ENCODE measurements at places on chromosomes 13 and 19.
A peak's percentile ranks its signal among the peaks of the same experiment; 100 is the strongest.

DNA sequence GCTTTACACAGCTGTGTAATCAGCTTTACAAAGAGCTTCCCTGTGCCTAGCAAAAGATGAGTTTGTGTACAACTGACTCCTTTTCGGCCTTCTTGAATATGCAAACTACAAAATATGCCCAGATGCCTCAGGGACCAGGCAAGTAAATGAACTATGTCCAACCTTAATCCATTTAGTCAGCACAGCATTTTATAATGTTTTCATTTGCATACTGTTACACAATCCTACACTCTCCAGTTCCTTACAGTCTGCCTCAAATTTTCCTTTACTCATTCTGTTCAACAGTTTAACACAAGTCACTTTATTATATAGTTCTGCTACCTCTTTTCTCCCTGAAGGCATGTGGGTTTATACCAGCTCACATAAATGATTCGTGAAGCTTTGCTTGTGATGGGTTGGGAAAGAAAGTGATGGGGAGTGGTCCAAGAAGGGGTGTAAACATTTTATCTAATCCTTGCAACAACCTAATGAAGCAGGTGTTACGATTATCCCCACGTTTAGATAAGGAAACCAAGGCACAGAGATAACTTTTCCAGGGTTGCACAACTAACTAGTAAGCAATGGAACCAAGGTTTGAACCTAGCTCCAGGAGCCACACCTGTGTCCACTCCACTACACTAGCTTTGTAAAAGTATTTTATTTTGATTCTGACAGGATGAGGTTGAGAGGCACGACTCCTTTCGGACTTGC, 3.3 kb upstream of the USP12 start:
- DNase-seq, result no peak

DNA sequence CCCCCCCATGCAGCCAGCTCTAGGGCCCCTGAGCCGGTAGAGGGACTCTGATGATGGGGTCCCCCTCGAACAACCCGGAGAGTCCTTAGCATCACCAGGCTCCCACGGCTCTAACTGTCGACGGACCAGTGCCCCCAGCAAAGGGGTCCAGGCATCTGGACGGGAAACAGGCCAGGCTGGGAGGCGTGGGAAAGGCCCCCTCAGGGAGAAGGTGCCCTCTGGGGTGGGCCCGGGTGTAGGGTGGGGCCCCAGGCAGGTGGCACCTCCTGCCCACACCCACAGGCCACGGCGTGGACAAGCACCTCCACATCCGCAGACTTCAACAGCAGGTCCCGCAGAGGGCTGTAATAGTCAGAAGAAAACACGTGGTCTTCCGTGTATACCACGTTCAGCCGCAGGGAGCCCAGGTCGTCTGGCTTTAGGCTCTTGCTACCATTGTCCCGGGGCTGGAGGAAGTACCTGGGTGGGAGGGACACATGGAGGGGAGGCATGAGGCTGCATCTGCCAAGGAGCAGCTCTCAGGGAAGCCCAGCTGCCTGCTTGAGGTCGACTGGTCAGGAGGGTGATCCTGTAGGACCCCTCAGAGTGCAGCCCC, 44.7 kb upstream of the C13orf46 start:
- DNase-seq, result no peak

- peak; percentile 38 for DNase-seq
Measured at GRCh38 chr13:74132152-74132775, 1.9 kb downstream of the KLF12 start.

DNA sequence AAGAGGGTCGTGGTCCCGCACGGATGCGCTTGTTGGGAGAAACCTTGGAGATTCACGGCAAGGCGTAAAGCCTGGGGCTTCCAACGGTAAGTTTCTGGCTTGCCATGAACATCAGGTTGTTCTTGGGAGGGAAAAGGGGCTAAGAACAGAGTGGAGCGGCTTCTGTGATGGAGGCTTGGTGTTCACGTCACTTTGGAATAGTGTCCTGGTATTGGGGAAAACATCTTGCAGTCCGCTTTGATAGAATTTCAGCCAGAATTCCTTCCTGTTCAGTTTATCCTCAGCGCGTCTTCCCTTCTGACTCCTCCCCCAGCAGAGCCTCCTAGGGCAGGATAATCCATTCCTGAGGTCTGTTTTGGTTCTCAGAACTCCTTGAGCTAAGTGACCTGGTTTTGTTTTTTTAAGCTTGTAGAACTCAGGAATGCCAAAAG, 2.0 kb downstream of the KCTD15 start:
- DNase-seq, result no peak

- DNase-seq, result no peak
Measured at GRCh38 chr13:100694722-100695508, 20.3 kb upstream of the TMTC4 start.

- no peak for DNase-seq
Measured at GRCh38 chr19:13366529-13367143, 139.6 kb downstream of the CACNA1A start.

DNA sequence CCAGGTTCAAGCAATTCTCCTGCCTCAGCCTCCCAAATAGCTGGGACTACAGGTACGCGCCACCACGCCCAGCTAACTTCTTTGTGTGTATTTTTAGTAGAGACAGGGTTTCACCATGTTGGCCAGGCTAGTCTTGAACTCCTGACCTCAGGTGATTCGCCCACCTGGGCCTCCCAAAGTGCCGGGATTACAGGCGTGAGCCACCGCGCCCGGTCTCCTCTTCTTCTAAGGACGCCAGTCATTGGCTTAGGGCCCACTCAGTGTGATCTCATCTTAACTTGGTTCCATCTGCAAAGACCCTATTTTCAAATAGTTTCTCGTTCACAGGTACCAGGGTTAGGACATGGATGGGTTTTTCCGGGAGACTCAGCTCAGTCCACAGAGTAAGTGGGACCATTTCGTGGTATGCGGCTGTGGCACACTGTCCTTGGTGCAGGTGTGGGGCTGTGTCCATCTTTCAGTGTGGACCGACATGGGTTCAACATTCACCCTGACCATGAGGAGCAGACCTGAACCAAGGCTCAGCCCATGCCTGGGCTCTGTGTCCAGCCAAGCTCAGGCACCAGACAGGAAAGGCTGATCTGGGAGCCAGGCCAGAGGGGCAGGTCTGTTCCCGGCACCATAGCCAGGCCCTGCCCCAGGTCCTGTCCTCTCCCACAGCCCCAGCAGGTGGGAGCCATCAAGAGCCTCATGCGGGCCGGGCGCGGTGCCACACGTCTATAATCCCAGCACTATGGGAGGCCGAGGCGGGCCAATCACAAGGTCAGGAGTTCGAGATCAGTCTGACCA, 2.8 kb upstream of the MKNK2 start:
- no peak for DNase-seq

- DNase-seq, result no peak
Measured at GRCh38 chr19:58123354-58123753, 25.3 kb upstream of the ZSCAN18 start.

GRCh38 chr19:7852851-7853769, 21.1 kb downstream of the PRR36 start:
- peak; percentile 50 for DNase-seq

- no peak for DNase-seq
Measured at GRCh38 chr19:15479391-15480345, at the start of gene PGLYRP2. PGLYRP2 (minus strand) TSS chr19:15479501; CDS start chr19:15479371, 130 bp downstream.

DNA sequence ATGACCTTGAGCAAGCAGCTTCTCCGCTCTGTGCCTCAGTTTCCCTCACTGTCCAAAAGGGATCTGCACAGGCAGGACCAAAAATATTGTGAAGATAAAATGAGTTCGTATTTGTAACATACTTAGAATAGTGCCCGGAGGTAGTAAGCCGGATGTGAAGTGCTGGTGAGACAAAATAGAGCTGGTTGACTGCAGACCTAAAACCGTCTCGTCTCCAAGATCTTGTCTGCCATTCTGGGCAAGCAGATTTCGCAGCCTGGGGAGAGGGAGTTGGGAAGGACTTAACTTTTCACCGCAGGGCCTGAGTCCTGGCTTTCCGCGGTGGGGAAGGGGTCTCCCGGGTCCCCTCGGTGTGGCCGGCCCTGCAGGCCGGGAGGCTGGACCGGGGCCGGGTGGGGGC, 8.2 kb upstream of the BBC3 start:
- DNase-seq, result no peak

GRCh38 chr19:28642787-28643683, 569.9 kb downstream of the UQCRFS1 start:
- DNase-seq, result no peak
